ENCODE measurements at places on chromosomes 2 and 18.

GRCh38 chr18:29883114-29883513, 1159.4 kb downstream of the DSC3 start:
- no peak for DNase-seq

- no peak for DNase-seq
These were observed 218.8 kb downstream of the BCL11A start for GRCh38 chr2:60334610-60335009.

DNA sequence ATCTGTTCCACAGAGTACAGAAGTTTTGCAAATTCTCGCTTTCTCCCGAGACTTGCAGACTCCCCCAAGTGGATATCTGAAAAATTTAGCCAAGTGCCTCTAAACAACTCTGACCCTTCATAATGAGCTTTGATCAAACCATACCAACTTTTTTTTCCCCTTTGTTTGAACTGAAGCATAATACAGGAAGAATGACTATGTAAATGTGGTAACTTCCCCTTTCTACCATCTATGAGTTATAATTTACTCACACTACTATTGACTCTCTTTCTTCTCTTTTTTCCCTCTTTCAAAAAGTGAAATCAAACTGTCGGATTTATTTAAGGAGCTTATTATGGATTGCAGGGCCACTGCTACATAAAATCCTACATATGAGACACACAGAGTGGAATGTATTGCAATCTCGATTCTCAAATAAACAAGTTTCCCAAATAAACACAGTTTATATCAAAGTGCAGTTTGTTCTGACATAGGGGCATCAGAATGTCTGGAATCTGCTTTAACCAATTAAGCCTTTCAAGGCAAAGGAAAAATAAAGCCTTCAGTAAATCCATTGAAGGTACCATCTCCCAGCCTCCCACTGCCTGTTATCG, 1.4 kb upstream of the ZNF804A start:
- no peak for DNase-seq

DNA sequence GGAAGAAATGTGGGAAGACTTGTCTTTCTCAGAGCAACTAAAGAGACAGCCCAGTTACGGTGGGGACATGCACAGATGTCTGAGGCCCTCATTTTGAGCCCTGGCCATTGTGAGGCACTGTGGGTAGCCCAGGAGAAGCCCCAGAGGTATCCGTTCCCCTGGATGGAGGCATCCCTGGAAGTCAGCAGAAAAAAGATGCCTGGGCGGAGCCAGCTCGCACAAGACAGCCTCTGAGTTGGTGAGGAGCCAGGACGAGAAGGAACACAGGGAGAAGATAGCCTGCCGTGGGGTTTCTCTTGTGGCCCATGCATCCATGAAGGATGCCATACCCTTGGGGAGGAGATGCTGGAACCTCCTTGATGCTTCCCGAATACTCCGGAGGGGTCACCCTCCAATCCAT, 56.9 kb upstream of the SEMA4C start:
- no peak for DNase-seq

DNA sequence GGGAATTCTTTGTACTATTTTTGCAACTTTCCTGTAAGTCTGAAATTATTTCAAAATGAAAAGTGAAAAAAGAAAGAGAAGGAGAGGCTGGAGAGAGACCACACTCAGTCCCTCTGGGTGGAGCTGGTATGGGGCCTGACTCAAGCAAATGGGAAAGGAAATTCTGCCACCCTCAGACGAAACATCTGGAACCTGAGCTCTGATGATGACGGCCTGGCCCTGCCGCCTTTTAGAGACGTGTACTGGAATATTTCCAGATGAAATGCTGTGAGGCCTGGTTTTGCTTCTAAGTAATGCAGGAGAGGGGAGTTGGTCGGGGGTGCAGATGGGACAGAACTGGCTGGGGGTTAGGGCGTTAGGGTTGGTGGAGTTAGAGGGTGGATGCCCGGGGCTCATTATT, 57.4 kb upstream of the GLI2 start:
- DNase-seq, result no peak

DNA sequence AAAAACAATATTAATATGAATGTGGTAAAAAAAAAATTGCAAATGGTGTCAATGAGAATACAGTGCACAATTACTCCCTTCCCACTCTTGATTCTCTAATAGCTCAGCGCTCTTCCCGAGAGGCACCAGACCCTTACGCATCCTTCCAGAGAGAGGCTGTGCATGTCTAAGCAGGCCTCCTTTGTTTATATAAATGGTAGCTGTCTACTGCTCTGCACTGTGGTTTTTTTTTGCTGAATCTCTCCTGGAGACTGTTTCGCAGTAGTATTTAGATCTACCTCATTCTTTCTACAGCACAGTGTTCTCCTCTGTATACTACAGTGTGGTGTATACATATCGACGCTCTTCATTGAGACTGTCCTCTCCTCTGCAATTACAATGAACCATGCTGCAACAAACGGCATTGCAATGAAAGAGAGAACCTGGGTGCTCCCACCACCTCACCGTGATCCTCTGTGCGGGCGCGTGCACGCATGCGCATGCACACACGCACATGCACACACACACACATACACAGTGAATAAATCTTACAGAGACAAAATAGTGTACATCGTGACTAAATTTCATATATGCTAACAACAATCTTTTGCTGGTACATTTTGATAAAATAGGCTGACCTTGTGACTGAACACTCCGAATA, 19.4 kb downstream of the SEPTIN10 start:
- no peak for DNase-seq

DNA sequence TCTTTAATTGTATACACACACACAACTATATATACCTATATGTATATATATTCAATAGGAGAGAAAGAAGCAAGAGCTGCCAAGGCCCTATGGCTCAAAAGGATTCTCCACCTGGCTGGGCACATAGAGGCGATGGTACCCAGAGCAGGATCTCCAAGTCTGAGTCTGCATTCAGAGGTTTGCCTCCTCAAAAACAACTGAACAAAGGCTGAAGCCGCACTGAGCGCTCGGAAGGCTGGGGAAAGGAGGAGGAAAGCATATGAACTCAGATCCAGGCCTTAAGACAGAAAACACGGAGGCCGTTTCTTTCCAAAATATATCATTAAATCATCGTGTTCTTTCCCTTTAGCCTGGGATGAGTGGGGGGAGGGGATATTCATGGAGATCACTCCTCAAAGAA, 3.6 kb downstream of the HOXD12 start:
- DNase-seq, result no peak

DNA sequence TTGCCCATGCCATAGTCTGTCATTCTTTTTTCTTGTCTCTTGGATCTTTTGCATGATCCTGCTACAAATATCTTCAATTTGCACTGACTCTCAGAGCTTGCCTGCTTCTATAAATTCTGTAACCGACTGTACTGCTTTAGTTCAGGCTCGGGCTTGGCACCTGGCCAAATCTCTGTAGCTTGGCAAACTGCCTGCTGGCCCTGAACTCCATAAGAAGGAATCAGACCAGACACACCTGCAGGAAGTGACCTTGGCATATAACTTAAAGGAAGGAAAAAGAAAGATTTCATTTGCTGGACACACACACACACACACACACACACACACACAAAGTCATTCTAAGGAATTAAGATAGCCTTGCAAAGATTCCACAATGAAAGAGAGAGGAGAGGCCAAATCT, 291.2 kb upstream of the DDX18 start:
- DNase-seq, result no peak

DNA sequence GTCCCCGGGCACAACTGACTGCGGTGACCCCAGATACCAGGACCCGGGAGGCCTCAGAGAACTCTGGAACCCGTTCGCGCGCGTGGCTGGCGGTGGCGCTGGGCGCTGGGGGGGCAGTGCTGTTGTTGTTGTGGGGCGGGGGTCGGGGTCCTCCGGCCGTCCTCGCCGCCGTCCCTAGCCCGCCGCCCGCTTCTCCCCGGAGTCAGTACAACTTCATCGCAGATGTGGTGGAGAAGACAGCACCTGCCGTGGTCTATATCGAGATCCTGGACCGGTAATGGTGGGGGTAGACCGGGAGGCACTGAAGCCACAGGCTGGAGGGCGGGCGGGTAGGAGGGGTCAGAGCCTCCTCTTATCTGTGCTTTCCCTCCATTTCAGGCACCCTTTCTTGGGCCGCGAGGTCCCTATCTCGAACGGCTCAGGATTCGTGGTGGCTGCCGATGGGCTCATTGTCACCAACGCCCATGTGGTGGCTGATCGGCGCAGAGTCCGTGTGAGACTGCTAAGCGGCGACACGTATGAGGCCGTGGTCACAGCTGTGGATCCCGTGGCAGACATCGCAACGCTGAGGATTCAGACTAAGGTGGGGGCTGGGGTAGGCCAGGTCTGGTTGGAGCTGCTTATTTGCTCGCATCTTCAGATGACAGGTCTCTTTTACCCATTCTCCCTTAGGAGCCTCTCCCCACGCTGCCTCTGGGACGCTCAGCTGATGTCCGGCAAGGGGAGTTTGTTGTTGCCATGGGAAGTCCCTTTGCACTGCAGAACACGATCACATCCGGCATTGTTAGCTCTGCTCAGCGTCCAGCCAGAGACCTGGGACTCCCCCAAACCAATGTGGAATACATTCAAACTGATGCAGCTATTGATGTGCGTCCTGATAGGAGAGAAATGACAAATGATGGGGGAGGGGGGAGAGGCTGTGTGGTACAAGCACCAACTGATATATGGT, 780 bp downstream of the HTRA2 start:
- no peak for DNase-seq

DNA sequence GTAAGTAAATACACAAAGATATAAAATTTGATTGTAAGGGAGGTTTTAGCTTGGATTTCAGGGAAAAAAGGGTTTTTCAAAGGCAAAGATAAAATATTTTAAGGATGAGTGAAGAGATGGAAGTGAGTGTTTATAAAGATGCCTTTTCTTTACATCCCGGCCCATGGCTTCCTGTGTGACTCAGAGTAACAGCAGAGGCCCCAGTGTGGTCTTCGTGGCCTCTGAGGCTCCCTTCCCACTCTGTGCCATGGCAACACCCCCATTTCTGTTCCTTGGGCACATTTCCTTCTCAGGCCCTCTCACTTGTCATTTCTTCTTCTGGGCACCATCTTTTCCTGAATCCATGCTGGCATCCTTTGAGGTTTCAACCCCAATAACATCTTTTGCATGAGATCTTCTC, 92.6 kb upstream of the TMEM18 start:
- DNase-seq, result no peak

DNA sequence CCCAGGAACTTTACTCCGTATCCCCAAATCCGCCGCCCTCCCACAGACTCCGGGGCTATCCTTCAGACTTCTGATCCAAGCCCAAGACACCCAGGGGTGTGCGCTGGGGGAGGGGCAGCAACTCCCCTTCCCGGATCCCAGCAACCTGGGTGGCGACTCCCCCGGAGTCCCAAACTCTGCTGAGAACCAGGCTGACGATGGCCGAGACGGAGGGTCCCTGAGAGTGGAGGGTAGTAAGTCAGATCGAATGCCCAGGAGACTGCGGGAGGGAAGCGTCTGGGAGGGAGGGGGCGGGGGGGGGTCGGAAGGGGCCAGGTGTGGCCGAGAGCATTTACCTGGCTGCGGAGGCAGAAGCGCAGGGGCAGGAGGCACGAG, 7.0 kb upstream of the TNS1 start:
- no peak for DNase-seq

DNA sequence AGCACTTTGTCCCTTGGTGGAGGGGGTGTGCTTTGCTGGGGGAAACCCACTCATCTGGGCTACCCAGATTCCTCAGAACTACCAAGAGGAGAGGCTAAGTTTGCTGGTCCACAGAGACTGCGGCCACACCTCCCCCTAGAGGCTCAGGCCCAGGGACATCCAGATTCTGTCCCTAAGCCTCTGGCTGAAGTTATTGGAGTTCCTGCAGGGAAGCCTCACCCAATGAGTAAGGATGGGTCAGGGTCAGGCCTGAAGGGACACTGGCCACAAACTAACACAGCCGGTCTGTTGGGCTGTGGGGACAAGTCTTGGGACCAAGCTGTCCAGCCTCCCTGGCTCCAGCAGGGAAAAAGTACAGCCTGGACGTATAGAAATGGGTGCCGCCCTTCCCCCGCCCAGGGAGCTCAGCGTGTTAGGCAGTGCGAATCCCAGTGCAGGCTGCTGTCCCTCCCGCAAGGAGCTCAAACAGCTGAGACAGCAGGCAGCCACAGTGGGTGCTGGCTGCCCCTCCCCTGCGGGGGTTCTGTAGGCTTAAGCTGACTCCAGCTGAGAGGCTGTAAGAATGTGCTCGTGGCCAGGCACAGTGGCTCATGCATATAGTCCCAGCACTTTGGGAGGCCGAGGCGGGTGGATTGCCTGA, 86.9 kb upstream of the ARL5A start:
- no peak for DNase-seq

- DNase-seq, result no peak
These were observed 379.0 kb downstream of the ZEB2 start for GRCh38 chr2:144140891-144141290.

DNA sequence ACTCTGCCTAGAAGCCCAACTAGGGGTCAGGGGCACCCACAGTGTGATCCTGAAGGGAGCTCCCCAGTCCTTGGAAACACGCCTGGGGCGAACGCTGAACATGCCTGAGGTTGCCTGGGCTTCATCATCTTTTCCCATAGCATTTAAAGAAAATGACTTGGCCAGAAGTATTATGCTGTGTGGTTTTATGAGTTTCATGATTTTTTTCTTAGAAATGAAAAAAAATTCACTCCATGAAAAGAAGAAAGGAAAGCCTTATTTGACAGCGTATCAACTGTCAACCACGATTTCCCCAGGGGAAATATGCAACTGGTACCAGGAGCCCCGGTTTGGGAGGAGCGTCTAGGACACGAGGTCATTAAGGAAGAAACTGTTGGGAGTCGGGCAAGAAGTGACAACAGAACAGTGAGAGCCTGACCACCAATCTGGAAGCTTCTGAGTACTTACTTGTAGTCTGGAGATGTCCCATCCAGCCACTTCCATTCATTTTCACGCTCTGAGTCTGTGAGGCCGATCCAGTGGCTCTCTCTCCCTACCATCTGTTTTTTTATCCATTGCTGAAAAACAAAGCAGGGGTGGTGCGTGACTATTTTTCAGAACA, 63.5 kb upstream of the THOC1 start:
- no peak for DNase-seq

DNA sequence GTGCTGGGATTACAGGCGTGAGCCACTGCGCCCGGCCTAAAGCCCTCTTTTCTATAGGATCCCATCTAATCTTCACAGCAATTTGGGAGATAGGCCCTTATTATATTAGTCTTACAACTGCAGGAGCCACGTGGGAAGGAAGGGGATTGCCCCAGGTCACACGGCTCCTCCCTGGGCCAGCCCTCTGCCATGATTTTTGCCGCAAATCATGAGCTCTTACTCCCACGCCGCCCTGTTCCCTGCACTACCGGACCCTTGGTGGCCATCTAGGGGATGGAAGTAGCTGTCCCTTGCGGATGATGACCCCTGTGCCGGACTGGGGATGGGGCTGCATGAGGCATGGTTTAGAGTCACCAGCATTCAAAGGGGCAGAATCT, 28.4 kb upstream of the PTMA start:
- no peak for DNase-seq

All from GM18507 (cell line).